ENCODE measurements at places on chromosomes 1 and 21.

GRCh38 chr1:47934243-47934805 lies 62.9 kb downstream of the TRABD2B start:
- peak; percentile 84 for DNase-seq

DNA sequence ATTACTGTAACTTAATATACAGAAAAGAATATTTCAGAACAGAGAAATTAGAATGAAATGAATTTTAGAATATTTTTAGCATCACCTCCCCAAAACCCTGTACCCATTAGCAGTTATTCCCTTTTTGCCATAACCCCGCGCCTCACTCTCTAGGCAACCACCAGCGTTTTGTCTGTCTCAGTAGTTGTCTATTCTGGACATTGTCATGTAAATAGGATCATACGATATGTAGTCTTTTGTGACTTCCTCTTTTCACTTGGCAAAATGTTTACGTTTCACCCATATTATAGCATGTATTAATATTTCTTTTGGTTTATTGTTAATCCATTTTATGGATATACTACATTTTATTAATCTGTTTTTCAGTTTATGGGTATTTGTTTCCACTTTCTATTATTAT lies 24.9 kb downstream of the SOAT1 start:
- DNase-seq = no peak

- peak; percentile 90 for DNase-seq
Observed at GRCh38 chr1:172906778-172907592, 143.8 kb downstream of the TNFSF18 start.

DNA sequence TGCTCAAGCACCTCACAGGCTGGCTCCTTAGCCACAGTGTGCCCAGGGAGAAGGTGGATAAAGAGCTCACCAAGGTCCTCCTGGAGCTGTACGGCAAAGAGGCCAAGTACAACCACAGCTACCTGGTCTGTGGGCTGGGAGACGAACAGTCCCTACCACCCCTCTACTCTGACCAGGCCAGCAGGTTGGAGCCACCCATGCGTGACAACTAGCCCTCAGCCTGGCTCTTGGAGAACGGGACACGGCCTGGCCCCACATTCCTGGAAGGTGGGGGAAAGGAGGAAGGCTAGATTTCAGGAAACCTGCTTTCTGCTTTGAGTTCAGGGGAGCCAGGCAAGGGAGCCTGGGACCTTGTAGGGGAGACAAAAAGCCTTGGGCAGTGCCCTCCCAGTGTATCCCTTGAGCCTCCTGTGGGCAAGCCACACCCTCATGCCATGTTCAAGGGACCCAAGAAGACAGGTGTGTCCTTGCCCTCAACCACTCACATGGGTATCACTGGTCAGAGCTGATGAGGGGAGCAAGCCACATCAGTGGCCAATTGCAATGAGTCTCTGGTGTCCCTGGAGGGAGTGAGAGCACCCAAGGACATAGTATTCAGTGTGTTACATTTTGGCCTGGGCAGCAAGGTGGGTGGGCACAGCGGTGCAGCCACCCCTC lies 27.6 kb downstream of the LUZP1 start:
- no peak for DNase-seq

DNA sequence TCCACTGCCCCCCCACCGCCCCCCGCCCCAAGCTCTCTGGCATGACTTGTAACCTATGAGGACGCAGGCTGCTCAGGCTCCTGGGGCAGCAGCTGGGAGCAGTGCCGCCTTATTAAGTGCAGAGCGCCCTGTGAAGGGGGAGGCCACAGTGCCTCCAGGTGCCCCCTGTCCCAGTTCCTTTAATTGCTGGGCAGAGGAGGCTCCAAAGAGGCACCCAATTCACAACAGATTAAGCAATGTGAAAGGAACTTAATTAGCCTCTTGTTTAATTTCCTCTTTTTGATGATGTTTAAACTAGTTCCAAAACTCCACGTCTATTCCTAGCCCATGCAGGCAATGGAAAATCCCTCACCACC lies 3.0 kb downstream of the RXFP4 start:
- DNase-seq = no peak

DNA sequence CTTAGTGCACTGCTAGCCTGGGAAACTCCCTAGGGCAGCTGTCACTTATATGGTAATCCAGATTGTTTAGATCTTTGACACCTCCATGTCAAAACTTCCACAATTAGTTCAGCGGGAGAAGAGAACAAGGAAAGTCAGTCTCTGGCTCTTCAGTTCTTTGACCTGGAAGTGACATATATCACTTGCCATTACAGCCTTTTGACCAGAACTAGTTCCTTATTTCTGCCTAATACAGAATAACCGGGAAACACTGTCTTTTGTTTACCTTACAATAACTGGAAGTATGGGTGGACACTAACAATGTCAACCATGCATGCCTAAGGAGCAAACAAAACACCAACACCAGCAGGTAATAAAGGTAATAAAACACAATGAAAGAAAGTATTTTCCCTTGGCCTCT lies 68.3 kb downstream of the C4BPA start:
- DNase-seq = no peak

- no peak for DNase-seq
Observed at GRCh38 chr21:36524477-36524876, 44.6 kb upstream of the CLDN14 start.

- no peak for DNase-seq
Observed at GRCh38 chr1:181618559-181618958, 135.2 kb downstream of the CACNA1E start.

DNA sequence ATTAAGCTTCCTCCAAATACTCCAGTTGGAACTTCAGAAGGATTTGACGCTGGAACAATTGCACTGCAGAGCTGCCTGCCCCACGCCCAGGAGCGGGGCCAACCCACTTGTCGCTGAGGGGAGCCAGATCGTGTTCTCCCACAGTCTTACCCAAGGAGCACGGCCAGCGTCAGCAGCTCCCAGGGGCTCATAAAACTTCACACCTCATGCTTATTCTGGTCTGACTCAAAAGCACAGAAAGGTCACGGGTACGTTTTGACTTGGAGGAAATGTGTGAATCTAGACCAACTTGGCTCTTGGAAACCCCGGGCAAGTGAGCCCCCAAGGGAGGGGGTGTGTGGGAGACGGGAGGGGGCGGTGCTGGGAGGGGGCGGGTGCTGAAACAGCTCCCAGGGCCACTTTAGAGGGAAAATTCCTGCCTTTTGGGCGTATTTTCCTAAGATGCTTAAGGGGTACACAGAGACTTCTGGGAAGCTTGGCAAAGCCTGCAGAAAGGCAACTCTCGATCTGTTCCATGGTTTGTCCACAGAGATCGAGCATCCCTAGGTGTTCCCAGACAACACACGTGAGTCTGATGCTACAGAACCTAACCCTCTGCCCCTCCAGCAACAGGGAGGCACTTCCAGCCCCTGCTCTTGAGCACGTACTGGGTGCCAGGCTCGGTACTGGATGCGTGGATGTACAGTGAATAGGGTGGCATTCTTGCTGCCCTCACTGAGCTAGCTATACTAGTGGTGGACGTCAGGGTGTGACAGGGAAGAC lies 98.9 kb downstream of the DHRS3 start:
- peak; percentile 25 for DNase-seq

DNA sequence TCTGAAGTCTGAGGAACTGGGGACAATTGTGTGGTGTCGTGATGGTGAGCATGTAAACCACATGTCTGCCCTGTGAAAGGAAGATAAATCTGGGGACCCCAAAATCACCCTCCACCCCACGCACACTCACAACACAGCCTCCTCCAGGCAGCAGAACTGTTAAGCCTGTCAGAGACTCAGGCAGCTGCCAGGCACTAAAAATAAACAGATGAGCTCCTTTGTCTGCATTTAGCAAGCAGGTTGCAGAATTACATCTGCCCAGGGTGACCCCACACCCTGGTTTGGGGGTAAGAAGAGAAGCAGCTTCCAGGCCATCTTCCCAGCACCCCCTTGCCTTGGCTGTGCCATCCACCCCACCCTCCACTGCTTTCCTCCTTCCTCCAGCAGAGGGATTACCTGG lies 119.1 kb upstream of the RUNX3 start:
- DNase-seq = no peak

GRCh38 chr1:106435269-106435668 lies 621.2 kb upstream of the PRMT6 start:
- DNase-seq = no peak

GRCh38 chr21:41315726-41316125 lies 875 bp upstream of the FAM3B start:
- no peak for DNase-seq

GRCh38 chr1:83742446-83742845 lies 256.5 kb downstream of the TTLL7 start:
- no peak for DNase-seq

DNA sequence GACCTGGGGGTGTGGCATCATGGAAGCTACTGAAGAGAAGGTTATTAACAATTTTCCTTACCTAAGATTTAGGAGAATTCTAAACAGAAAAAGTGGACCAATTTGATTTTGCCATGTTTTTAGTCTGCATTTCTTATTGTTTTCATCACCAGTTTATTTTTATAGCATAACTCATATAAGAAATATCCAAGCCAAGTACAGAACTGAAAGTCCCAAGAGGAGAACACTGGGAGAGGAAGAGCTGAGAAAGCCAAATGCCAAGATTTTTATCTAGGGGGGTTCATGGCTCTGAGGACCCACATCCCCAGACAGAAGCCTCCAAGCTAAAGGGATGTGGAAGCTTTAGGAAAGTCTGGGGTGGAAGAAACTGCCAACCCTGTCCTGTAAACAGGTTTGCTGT lies 109.4 kb upstream of the DUSP10 start:
- no peak for DNase-seq

GRCh38 chr1:164559342-164560051 lies 513 bp downstream of the PBX1 start:
- DNase-seq = no peak

DNA sequence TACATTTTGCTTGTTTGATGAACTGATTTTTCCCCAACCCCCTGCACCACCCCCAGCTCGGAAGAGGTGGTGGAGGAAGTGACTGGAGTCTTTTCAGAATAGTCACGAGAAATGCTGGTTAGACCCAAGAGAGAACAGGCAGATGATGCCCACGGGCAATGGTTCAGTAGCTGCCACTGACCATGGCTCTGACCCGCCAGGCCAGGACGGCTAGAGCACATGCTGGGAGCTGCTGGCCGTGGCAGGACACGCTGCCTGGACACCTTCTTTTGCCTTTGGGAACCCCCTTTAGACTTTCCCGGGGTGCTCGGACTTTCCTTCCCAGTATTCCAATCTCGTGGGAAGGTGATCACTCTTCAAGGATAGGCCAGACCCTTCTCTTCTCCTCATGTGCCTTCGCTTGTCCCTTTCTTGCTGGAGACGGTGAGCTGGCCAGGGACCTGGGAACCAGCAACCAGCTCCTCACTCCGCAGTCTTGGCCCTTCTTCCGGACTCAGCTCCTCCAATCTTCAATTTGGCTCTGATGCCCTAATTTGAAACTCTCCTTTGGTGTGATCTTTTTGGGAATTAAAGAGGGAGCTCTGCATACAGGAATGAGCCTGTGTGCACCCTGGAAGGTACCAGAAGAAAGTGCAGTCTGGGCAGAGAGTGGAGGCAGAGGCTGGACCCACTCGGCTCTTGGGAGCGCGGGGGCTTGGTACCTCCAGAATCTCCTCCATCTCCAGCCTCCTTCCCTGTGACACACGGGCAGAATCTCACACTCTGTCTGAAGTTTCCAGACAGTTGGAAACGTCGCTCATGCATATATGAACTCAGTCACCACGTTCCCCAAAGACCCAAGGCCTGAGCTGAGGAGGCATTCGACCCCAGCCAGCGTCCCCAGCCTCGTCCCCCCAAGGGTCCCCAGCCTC lies 4.0 kb upstream of the PDE9A start:
- DNase-seq = no peak

DNA sequence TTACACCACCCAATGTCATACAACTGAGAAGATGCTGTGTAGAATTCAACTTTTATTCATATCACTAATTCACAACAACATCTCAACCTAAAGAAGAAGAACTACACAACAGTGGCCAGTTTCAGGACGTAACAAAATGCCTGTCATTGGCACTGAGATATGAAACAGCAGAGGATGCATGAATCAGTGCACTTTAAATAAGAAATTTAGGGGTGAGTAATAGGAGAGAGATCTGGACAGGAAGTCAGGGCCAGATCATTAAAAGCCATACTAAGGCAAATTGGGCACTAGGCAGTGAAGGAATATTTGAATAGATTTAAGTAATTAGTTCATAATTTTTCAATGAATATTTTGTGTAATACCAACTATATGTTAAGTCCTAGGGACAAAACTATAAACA lies 510.5 kb downstream of the PLPP3 start:
- DNase-seq = peak; percentile 59

DNA sequence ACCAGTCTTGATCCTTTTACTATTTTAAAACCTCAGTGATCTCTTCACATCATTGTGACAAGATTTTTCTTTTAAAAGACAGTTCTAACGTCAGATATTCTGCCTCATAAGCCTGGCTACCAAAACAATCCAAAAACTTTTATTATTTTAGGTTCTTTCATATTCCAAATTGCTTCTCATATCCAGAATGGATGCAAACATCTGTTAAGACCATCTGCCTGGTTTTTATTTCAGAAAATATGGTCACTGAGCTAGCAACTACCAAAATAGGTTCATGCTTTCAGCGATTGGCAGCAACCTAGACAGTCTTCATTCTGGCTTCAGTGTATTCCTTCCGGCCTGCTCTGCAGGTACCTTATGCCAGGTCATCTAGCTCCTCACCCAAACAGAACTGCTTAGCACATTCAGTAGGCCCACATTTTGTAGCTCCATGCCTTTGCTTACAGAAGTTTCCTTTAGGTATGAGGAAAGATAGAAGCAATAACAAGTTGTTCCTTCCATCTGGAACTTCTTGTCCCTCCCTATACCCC lies 59.0 kb upstream of the CACYBP start:
- no peak for DNase-seq

DNA sequence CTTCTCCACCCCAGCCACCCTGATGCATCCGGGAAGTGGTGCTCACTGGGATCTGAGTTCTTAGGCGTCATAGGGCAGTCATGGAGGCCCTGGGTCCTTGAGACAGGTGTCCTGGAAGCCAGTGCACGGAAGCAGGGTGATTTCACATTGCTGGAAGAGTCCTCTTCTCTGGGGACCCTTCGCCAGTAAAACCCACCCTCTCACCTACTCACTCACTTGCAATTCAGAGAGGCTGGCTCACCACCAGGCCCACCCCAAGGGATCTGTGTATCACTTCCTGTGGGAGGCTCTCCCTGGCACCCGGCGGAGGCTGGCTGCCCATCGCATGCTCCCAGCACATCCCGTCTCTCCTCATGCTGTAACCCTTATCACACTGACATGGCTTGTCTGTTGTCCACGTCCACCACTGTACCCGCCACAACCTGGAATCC lies 40.2 kb upstream of the EPS8L3 start:
- DNase-seq = no peak

- no peak for DNase-seq
Observed at GRCh38 chr1:241895013-241895412, 47.0 kb downstream of the EXO1 start.

DNA sequence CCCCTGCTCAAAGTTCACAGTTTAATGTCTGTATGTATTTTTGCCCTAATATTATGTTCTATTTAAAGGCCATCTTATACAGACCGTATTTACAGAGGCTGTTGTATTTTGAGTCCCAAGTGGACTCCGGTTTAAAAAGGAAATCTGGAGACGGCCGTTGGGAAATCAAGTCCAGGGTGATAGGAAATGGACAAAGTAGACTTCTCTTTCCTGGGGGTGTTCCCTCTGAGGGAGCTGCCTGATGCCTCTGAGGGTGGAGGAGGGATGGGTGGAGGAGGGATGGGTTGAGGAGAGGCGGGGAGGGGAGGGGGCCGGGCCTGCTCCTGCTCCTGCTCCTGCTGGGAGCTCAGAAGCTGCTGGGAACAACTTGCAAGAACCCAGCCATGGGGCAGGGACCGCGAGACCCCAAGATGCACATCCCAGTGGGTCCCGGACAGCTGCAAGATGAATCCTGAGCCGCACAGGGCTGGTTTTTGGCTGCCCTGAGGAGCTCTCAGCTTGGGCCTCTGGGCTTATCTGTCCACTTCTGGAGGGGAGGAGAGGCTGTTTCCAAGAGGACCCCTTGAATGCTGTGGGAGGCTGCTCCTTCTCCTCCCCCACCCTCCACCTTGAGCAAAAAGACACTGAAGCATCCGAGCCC lies 12.0 kb upstream of the ACTL8 start:
- DNase-seq = no peak

Measured in fibroblast of upper back skin (primary cell).